ENCODE measurements at places on chromosomes 7 and 10.

DNA sequence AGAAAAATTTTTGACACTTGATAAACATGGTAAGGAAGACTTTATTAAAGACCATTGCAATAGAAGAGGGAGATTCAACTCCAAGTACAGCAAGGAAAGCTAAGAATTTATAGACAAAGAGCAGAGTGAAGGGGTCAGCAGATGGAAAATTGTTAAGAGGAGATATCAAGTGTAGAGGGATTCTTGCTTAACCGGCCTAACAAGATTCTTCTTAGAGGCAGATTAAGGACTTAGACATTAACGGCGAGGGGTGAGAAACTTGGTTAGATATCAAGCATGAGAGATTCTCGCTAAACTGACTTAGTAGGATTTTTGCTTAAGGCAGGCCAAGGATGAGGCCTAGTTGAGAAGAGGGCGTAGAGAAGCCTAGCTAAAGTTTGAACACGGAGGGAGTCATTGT, 76.0 kb downstream of the ITGB1 start:
- no peak for DNase-seq

GRCh38 chr7:52143219-52143618, 826.6 kb upstream of the COBL start:
- no peak for DNase-seq

GRCh38 chr10:22626784-22627183, 87.6 kb downstream of the PIP4K2A start:
- DNase-seq: no peak

- DNase-seq: no peak
These were observed 359.4 kb downstream of the TCERG1L start for GRCh38 chr10:130952086-130952485.

DNA sequence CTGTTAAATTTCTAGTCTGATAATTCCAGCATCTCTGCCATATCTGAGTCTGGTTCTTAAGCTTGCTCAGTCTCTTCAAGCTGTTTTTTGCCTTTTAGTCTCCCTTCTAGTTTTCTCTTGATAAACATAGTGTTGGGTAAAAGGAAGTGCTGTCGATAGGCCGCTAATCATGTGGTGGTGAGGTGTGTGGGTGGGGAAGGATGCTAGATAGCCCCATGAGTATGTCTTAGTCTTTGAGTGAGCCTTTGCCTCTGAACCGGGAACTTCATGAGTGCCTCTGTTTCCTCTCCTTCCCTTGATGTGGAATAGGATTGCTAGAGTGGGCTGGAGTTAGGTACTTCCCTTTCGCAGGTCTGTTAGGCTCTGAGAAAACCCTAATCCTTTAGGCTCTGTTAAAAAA, 441.8 kb downstream of the INHBA start:
- DNase-seq: no peak
